ENCODE measurements at places on chromosomes 12 and 14. TPM values are rescaled to one million over a fixed set of nuclear protein-coding genes. Genes with fewer than 3 reads are reported as not detected.

GYS2 gene
- total RNA-seq = 0.11 TPM

TEX52 gene
- total RNA-seq = not detected

PLEKHA5 gene
- total RNA-seq = 15.6 TPM

SERPINA5 gene
- not detected for total RNA-seq

SHMT2 gene
- total RNA-seq = 39.8 TPM

MANSC4 gene
- total RNA-seq = not detected

AQP6 gene
- not detected for total RNA-seq

FAIM2 gene
- total RNA-seq = 0.08 TPM

WDHD1 gene
- 4.1 TPM for total RNA-seq

YEATS4 gene
- 19.6 TPM for total RNA-seq

CMA1 gene
- total RNA-seq = not detected

- no peaks in the 10 kb centered on the region for H3K36me3 ChIP-seq
These were observed 12.7 kb downstream of the TGFB3 start for GRCh38 chr14:75969126-75969525.

- no peaks in the 10 kb centered on the region for H3K4me1 ChIP-seq
- H3K27me3 ChIP-seq = no peaks in the 10 kb centered on the region
- H3K27ac ChIP-seq = no peak overlapping the region
These were observed 706 bp upstream of the DIO2 start for GRCh38 chr14:80212023-80212397.

DNA sequence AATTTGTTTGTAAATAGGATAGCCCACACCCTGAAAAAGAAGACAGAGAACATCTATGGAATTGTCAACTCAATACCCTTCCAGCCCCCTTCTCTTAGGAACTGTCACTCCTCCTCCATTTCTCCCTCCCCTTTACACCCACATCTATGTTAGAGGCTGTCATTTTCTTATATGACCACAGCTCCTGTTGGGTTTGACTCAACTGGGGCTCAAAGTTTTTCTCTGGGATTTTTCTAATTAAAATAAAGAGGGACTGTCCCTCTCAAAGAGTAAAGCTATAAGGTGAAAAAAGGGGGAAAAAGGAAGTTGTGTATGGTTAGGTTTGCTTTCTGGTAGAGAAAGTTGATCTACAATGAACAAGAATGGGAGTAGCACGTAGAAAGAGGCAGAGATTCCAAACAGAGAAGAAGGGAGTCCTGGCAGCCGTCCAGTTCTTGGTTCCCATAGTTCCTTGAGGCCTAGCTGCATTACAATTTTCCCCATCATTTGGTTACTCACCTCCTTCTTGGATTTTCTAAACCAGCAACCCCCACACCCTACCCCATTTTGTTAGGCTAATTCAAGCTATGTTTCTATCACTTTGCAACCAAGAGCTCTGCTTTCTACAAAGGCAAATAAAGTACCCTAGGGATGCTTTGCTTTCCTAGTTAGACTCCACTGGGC lies 44.3 kb upstream of the STK38L start:
- no peaks in the 10 kb centered on the region for H3K4me1 ChIP-seq
- DNase-seq = no peak
- no peaks in the 10 kb centered on the region for H3K36me3 ChIP-seq

DNA sequence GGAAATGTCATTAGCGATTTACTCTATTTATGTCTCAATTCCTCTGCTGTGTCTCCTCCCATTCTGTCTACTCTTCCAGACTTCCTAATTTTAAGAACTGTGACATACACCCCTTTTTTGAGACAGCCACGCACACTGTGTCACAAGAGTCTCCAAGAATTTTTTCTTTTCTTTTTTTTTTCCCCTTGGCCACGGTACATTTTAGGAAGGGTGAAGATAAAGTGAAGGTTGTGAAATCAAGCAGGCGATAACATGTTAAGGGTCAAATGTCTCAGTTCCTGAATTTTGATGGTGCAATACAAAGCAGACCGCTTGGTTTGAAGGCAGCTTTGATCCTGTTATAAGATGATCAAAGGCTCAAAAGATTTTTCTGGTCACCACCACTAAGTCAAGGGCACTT lies 4.3 kb downstream of the OLR1 start:
- H3K4me3 ChIP-seq = no peak overlapping the region
- no peak for DNase-seq
- H3K4me1 ChIP-seq = no peaks in the 10 kb centered on the region
- no peaks in the 10 kb centered on the region for H3K36me3 ChIP-seq
- no peaks in the 10 kb centered on the region for H3K27me3 ChIP-seq
- no peak overlapping the region for H3K27ac ChIP-seq

DNA sequence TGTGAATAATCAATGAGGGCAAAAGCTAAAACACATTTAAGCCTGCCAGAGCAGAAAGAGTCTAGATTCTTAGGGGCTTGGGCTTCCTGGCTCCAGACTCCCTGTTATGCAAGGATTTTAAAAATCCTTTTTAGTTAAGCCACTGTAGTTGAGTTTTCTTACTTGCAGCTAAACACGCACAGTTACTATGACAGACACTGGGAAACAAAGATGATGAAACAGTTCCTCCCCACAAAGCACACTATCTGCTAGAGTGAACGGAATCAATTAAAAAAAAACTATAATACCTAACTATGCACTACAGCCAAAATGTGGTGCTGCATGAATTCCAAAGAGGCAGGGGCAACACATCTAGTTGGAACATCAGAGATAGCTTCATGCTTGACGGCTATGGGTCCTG lies 28.2 kb downstream of the RPS6KA5 start:
- no peak for DNase-seq
- no peaks in the 10 kb centered on the region for H3K27me3 ChIP-seq
- no peak overlapping the region for H3K4me3 ChIP-seq
- peaks cover 33% of the 10 kb centered on the region for H3K4me1 ChIP-seq

GRCh38 chr14:99722741-99723140 lies 38.6 kb downstream of the CYP46A1 start:
- no peaks in the 10 kb centered on the region for H3K27me3 ChIP-seq
- no peaks in the 10 kb centered on the region for H3K36me3 ChIP-seq
- no peak overlapping the region for H3K27ac ChIP-seq
- H3K4me3 ChIP-seq = no peak overlapping the region

DNA sequence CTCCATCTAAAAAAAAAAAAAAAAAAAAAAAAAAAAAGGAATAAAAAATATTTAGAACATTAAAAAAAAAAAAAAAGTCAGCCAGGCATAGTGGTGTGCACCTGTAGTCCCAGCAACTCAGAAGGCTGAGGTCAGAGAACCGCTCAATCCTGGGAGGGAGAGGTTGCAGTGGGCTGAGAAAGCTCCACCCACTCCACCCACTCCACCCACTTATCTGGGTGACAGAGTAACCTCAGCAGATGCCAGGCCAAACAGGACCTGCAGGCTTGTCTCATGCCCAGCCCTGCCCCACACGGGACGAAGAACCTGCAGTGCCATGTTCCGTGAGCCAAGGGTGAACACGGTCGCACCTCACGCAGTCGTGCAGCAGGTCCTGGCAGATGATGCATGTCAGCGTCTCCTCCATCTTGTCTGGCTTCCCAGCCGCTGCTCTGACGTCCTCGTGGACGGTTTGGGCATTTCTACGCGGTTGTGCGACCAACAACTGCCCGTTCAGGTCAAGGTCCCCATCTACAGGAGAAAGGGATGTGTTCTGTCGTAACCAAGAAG lies 28.6 kb downstream of the CHFR start:
- no peak overlapping the region for H3K4me3 ChIP-seq
- DNase-seq = no peak
- no peaks in the 10 kb centered on the region for H3K4me1 ChIP-seq
- H3K27ac ChIP-seq = no peak overlapping the region
- no peaks in the 10 kb centered on the region for H3K27me3 ChIP-seq

GRCh38 chr12:56150563-56150962 lies 1.8 kb upstream of the MYL6B start:
- no peak overlapping the region for H3K4me3 ChIP-seq
- peaks cover 27% of the 10 kb centered on the region for H3K4me1 ChIP-seq
- no peaks in the 10 kb centered on the region for H3K36me3 ChIP-seq
- no peaks in the 10 kb centered on the region for H3K27me3 ChIP-seq

GRCh38 chr12:69438539-69438938 lies 31.6 kb upstream of the FRS2 start:
- no peak for DNase-seq
- H3K36me3 ChIP-seq = no peaks in the 10 kb centered on the region
- no peaks in the 10 kb centered on the region for H3K4me1 ChIP-seq
- no peak overlapping the region for H3K4me3 ChIP-seq

DNA sequence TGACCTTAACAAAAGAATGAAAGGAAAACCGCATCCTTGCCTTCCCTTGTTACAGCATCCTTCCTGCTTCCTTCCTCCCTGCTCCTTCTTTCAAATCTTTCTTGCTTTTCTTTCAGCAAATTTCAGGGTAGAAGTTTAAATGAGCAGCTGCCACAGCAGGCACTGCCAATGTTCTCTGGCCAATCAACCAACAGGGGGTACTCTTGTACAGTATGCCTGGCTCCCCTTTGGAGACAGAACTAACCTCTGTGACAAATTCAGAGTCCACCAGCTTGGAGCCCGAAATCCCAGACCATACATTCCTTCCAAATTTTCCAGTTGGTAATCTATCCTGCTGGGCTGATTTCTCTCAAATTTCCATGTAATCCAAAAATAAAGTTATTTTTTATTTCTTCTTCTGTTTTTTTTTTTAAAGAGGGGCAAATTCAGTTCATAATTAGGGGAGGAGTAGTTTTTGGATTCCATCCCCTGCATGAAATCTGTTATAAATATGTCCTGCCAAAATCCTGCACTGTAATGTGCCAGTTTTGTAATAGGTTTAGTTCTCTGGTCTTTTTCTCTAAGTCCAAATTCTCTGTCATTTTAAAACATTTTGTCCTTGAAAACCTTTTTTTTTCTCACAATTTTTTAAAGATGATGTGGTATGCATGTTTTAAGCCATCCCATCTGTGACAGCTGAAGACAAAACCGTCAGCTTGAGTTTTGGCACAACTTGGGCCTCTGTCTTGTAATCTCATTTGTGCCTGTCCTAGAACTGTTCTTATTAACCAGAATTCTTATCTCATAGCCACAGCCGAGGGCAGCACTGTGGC lies 610.0 kb upstream of the LMO3 start:
- no peak overlapping the region for H3K27ac ChIP-seq
- H3K36me3 ChIP-seq = no peaks in the 10 kb centered on the region
- no peak for DNase-seq
- no peaks in the 10 kb centered on the region for H3K4me1 ChIP-seq

GRCh38 chr12:71790331-71790730 lies 35.7 kb downstream of the RAB21 start:
- no peak overlapping the region for H3K27ac ChIP-seq
- no peaks in the 10 kb centered on the region for H3K4me1 ChIP-seq
- H3K27me3 ChIP-seq = no peaks in the 10 kb centered on the region
- no peak for DNase-seq
- peaks cover 4% of the 10 kb centered on the region for H3K36me3 ChIP-seq
- H3K4me3 ChIP-seq = no peak overlapping the region

GRCh38 chr12:111469401-111469800 lies 63.7 kb downstream of the SH2B3 start:
- no peak for DNase-seq
- H3K27me3 ChIP-seq = no peaks in the 10 kb centered on the region
- peaks cover 10% of the 10 kb centered on the region for H3K36me3 ChIP-seq
- no peaks in the 10 kb centered on the region for H3K4me1 ChIP-seq

DNA sequence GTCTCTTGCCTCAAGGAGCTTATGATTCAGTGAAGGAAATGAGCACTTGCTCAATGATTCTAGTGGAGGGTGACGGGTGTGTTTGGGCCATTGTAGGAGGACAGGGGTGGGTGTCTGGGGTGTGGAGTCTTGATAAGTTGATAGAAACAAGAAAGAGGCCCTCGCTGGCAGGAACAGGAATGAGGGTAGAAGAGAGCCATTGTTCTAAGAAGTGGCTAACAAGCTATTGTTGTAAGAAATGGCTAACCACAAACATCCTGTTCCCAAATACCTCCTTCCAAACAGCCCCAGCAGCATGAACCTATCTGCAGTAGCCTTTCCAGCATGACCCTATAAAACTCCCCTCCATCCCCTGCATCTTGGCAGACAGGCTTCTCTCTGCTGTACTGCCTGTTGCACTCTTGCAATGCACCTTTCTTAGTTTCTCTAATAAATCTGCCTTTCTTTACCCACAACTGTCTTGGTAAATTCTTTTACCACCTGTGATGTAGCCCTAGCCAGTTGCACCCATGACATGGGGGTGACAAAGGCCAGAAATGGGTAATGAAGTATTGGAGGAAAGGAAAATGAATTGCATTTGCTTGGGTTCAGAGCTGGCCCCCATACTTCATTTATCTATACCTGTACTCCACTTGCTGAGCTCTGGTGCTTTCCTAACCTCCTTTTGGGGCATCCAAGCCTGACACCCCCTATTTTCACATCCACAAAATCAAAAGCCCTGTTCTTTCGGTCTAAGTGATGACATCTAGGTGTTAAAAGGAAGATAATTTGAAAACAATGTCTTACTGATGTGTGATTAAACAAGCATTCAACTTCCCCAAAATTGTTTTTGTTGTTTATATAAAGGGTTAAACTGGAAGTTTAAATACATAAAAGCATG lies 389.1 kb downstream of the GRIN2B start:
- no peak overlapping the region for H3K27ac ChIP-seq
- no peaks in the 10 kb centered on the region for H3K36me3 ChIP-seq
- no peak for DNase-seq
- H3K27me3 ChIP-seq = no peaks in the 10 kb centered on the region
- H3K4me1 ChIP-seq = no peaks in the 10 kb centered on the region

DNA sequence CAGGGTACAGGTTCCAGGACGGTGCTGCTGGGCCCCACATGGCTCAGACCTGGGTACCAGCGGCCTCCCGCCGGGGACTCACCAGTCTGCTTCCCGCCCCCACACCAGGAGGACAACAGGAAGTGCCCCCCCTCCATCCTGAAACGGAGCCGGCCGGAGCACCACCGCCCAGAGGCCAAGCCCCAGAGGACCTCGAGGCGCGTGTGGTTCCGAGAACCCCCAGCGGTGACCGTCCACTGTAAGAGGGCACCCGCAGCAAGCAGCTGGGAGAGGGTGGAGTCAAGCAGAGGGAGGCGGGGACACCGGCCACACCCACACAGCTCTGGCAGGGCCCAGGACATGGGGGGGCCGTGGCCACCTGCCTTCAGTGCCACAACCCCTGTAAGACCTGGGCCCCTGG lies 8.1 kb downstream of the C14orf180 start:
- H3K27ac ChIP-seq = no peak overlapping the region
- DNase-seq = no peak
- H3K4me1 ChIP-seq = no peaks in the 10 kb centered on the region
- H3K27me3 ChIP-seq = no peaks in the 10 kb centered on the region
- no peak overlapping the region for H3K4me3 ChIP-seq

- peak; percentile 59 for DNase-seq
- no peak overlapping the region for H3K4me3 ChIP-seq
- H3K27ac ChIP-seq = peak overlapping the region; percentile 44
- H3K4me1 ChIP-seq = peaks cover 36% of the 10 kb centered on the region
These were observed 9.3 kb downstream of the RILPL2 start for GRCh38 chr12:123427036-123427769.

- no peak overlapping the region for H3K27ac ChIP-seq
- no peaks in the 10 kb centered on the region for H3K4me1 ChIP-seq
- no peak overlapping the region for H3K4me3 ChIP-seq
- DNase-seq = no peak
- no peaks in the 10 kb centered on the region for H3K27me3 ChIP-seq
These were observed 316.1 kb upstream of the SEL1L start for GRCh38 chr14:81849714-81850113.

Measured in CD4-positive, alpha-beta memory T cell (primary cell).